Stimulated activated CD4-positive, alpha-beta T cell treated with anti-CD3 and anti-CD28 coated beads, Interleukin-12 subunit alpha, Interleukin-12 subunit beta, amount 100 ng/mL, for 4 hours (primary cell): ENCODE measurements at places on chromosomes 13 and 19.

DNA sequence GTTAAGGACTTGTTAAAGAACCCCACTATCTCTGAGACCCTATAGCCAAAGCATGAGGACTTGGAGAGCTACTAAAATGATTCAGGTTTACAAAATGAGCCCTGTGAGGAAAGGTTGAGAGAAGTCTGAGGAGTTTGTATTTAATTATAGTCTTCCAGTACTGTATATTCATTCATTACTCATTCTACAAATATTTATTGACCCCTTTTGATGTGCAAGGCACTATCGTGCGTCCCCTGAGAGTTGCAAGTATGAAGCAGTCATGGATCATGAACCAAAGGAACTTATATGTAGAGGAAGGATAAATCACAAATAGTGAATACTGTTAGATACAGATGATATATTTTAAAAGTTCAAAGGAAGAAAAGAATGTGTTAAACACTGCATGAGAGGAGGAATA is 84.4 kb downstream of the DNAJC15 start:
- DNase-seq: no peak

- no peak for DNase-seq
These were observed 146.7 kb downstream of the USP12 start for GRCh38 chr13:27024776-27025492.

GRCh38 chr13:20119960-20120359 is 40.9 kb downstream of the GJA3 start:
- no peak for DNase-seq

- DNase-seq: no peak
These were observed 315.7 kb downstream of the FGF9 start for GRCh38 chr13:21986602-21987001.

GRCh38 chr13:44004878-44005277 is 125.2 kb downstream of the LACC1 start:
- DNase-seq: no peak

DNA sequence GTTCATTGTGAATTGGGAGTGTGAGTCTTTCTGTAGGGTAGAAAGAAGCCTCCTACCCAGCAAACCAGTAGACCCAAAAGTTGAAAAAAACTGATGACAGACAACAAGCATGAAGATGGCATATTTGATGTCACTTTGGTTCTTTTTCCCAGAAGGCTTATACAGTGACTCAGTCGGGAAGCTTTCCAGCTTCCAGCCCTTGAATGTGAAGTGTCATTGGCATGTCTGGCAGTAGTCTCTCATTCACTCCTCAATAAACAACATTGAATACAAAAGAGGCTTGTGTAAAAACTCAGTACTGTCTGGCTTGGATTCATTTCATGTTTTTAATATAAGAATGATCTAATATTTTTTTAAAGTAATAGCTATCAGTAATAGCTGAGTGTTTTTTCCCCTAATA is 68.7 kb downstream of the IPO5 start:
- DNase-seq: no peak

DNA sequence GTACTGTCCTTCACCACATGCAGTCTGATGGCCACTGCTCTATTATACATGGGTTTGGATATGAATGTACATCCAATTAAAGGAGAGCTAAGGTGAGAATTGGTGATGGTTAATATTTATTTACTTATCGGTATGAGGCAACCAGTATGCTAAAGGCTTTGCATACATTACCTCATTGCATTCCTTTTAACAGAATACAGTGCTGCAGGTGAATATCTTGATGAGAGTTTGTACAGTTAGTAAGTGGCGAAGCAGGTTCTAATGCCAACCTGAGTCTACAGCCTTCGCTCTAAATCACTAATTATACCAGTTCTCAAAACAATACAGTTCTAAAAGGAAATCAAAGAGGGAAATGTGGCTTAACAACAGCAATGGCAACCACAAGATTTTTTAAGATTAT is 284.1 kb downstream of the ITGBL1 start:
- DNase-seq: no peak

GRCh38 chr13:86920961-86921360 is 750.2 kb upstream of the SLITRK5 start:
- no peak for DNase-seq

GRCh38 chr13:23866420-23867026 is 22.7 kb downstream of the MIPEP start:
- no peak for DNase-seq

DNA sequence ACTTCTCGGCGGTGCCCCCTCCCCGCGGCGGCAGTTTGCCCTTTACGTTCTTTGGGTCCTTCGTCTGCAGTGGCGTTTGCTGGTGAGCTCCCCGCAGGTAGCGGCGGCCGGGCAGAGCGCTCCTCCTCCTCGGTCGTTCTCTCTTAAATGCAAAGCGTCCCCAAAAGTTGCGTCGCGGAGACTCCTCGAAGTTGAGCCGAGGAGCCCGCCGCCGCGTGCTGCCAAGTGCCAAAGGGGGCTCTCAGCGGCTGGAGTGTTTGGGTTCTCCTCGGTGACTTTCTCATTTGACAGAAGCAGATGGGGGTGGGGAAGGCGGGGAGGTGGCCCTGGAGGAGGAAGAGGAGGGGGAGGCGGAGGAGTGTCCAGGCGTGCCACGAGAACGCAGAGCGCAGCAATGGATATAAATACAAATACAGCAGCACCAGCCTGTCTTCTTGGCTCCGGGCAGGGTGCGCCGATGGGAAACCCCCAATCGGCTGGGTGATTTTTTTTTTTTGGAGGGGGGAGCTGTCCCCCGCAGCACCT is at the start of gene SOX21:
TSS of gene SOX21 (minus strand) at position 259 of the 525 bp plus-strand sequence. CDS start 496 bp downstream, outside the sequence.
- no peak for DNase-seq

DNA sequence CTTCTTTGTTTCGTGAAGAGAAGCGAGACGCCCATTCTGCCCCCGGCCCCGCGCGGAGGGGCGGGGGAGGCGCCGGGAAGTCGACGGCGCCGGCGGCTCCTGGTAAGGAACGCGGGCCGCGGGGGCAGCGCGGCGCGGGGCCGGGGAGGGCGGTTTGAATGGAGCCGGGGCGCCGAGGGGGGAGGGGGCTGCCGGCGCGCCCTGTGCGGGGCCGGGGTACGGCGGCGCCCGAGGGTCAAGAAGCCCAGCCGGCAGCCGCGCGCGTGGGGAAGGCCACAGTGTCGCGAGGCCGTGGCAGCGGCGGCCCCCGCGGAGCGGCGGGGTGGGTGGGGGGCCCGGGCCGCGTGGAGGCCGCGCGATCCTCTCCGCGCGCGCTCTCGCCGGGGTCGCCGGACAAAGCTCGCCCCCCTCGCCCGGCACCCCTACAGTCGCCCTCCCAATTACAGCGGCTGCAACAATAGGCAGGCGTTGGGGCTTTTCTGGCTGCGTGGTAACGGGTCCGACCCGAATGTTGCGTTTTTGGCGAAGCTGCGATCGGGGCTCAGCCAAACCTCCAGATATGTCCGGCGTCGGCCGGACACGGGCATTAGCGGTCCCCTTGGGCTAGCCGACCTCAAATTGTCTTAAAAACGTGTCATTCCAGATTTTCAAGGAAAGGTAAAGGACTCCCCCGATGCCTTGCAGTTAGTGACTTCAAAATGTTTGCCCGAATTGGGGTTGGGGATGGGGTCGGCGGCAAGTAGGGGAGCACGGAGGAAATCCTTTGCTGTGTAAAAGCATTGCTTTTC is 437 bp downstream of the SMARCA4 start:
- DNase-seq: peak; percentile 21

DNA sequence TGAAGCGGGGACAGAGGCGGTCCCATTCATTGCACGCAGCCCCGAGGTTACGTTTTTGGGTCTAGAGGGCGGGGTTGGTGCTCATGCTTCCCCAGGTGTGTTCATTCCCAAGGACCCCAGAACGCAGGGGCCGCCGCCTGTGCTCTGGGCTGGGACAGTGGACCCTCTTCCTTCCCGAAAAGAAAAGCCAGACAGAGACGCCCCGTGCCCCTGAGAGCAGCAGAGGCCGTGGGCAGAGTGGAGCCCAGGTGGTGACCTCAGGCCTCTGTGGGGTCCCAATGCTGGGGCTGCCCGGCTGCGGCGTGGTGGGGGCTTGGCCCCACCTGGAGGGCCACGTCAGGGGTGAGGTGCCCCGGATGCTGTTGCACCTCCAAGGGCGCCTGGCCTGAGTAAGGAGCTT is 15.4 kb downstream of the SGTA start:
- no peak for DNase-seq

DNA sequence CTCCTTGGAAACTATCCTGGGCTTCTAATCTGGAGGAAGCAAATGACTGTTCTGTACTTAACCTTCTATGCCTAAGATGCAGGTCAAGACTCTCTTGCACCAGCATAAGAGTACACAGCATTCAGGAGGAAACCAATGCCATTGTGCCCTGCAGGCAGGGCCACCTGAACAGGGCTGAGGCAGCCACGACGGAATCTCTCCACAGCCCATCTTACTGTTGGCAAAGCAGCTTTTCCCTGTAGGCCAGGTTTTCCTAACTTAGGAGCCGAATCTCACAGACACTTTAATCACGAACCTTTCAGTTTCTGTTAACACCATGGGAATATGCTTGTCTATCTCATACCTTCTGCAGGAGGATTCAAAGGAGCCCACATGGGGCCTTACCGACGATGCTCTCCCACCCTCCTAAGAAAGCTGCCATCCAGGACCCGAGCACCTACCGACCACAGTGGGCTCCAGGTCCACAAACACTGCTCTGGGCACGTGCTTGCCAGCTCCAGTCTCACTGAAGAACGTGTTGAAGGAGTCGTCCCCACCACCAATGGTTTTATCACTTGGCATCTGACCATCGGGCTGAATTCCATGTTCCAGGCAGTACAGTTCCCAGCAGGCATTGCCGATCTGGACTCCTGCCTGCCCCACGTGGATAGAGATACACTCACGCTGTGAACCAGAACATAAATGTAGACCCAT is 2.6 kb downstream of the TUBA3C start:
- no peak for DNase-seq

GRCh38 chr13:51821606-51822005 is 17.6 kb upstream of the DHRS12 start:
- no peak for DNase-seq

DNA sequence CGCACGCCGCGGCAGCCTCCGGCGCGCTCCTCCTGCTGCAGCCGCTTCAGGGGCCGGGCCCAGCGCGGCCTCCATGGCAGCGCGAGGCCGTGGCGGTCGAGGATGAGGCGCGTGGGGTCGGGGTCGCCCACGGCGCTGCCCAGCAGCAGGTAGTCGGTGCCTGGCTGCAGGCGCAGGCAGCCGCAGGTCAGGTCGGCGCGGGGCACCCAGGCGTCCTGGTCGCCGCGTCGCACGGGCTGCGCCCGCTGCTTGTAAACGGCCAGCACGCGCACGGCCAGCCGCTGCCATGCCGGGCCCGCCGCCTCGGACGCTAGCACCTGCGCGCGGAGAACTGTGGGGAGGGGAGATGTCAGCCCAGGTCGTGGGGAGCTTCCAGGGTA is 11.1 kb downstream of the NTN5 start:
- no peak for DNase-seq

DNA sequence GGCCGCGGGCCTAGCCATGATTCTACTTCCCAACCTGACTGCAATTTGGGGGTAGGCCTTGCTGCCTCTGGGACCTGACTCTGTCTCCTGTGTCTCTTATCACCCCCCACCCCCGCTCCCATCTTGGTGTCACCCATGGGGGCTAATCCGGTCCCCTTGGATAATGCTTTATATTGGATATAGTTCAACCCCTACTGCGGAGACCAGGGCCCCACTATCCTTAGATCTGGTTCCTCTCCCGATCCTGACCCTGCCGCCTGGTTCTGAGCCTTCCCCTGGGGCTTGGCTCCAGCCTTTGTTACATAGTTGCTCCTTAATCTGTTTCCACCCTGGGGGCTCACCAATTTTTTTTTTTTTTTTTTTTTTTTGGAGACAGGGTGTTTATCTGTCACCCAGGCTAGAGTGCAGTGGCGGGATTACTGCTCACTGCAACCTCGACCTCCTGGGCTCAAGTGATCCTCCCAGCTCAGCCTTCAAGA is 1.3 kb downstream of the BLOC1S3 start:
- no peak for DNase-seq

- no peak for DNase-seq
These were observed 13.5 kb upstream of the SPATA13 start for GRCh38 chr13:24146961-24147569.

DNA sequence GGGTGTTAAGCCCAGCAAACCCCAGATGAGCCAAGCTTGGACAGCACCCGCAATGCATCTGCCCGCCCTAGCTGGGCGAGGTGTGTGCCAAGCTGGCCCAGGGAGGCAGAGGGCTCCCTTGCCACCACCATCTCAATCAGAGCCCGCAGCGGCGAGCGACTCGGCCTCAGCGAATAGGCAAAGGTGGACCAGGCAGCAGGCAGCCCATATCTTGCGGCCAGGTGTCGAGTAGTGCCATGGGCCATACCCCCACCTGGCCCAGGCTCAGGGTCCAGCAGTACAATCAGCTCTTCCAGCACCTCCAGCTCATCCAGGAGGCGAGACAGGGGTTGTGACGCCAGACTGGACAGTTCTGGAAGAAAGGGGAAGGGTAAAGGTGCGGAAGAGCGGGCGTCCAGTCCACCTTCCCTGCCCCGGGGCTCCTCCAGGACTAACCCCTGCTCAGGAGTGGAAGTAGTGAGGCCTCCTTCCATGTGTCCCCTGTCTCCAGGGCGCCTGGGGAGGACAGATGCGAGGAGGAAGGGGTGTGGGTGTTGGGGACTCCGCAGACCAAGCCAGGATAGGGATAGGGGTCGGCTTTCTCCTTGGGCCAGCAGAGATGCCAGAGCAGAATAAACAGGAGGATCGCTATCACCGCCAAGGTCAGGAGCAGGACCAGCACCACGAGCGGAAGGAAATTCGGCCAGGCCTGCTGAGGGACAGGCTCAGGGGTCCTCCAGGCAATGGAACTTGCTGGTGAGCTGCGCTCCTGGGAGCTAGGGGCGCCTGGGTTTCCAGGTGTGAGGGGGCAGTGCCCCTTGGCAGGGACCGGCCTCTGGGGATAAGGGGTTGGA is 2.8 kb downstream of the IGFLR1 start:
- DNase-seq: no peak

GRCh38 chr19:50486823-50487515 is 10.3 kb upstream of the GARIN5A start:
- peak; percentile 48 for DNase-seq

DNA sequence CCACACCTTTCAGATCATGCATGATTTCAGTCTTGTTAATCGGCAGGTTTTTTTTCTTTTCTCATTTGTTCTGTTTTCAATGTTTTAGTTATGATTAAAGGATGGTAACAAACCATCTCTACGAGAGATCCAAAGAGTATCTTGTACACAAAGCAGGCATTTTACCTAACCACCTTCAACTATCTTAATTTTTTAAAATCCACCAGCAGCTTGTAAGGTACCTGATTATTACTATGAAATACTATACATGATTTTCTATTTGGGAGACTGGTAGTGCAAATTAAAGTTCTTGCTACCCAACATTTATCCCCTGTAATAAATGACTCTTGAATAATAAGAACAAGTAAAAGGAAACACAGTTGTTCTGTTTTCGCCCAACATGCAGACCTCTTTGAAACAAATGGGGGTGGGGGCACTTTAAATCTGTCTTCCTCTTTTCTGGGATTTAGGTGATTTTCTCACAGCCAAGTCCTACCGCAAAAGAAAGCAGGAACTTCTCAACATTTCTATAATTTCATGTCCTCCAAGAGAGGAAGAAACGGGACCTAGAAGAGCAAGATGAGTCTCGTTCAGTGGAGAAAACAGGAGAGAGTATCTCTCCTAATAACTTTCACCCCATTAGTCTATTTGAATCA is 3.6 kb downstream of the POU4F1 start:
- DNase-seq: no peak

GRCh38 chr19:42067315-42067888 is 2.6 kb downstream of the GRIK5 start:
- no peak for DNase-seq
